GM23338 (cell line): ENCODE measurements at places on chromosomes 4 and X. TPM values are rescaled to one million over a fixed set of nuclear protein-coding genes. Genes with fewer than 3 reads are reported as not detected.

Gene PPM1K
- polyA plus RNA-seq, result 9.1 and 11.1 TPM in 2 replicates

Gene TCEAL2
- 45.9 and 46.6 TPM in 2 replicates for polyA plus RNA-seq

Gene MSL3
- polyA plus RNA-seq, result 18.9 and 22.3 TPM in 2 replicates

Gene ELF4
- polyA plus RNA-seq, result 0.42 and 0.50 TPM in 2 replicates

Gene HTR2C
- polyA plus RNA-seq, result 1.4 and 2.0 TPM in 2 replicates

Gene NBDY
- 197 and 206 TPM in 2 replicates for polyA plus RNA-seq

Gene ZCCHC18
- polyA plus RNA-seq, result 3.4 and 4.9 TPM in 2 replicates

Gene PNCK
- 3.0 and 3.5 TPM in 2 replicates for polyA plus RNA-seq

Gene INPP4B
- polyA plus RNA-seq, result 0.03 and 0.11 TPM in 2 replicates

Gene GPRIN3
- 0.49 and 0.74 TPM in 2 replicates for polyA plus RNA-seq

Gene GPR34
- 0.17 and 0.55 TPM in 2 replicates for polyA plus RNA-seq

Gene COL4A5
- 13.2 and 15.5 TPM in 2 replicates for polyA plus RNA-seq

Gene TAB3
- 2.9 and 4.4 TPM in 2 replicates for polyA plus RNA-seq

Gene ZNF185
- polyA plus RNA-seq, result 2.7 and 2.9 TPM in 2 replicates

Gene STBD1
- 1.5 and 2.0 TPM in 2 replicates for polyA plus RNA-seq

Gene SSX4B
- polyA plus RNA-seq, result 0.47 and 0.48 TPM in 2 replicates

Gene SEC24D
- polyA plus RNA-seq, result 33.2 and 37.6 TPM in 2 replicates

Gene SHROOM3
- polyA plus RNA-seq, result 10.8 and 11.3 TPM in 2 replicates

Gene PDE6B
- 3.3 and 3.4 TPM in 2 replicates for polyA plus RNA-seq

Gene CFP
- 1.8 and 2.1 TPM in 2 replicates for polyA plus RNA-seq

Gene XAGE2
- not detected in 2 replicates for polyA plus RNA-seq

Gene HTT
- polyA plus RNA-seq, result 23.8 and 26.6 TPM in 2 replicates

Gene GAGE2A
- polyA plus RNA-seq, result 0.63 TPM in 1 of 2 replicates, not detected in the other

Gene CXCL6
- polyA plus RNA-seq, result 11.8 and 14.7 TPM in 2 replicates

Gene ADH1C
- not detected in 2 replicates for polyA plus RNA-seq

Gene RTL9
- polyA plus RNA-seq, result not detected in 2 replicates

Gene CXXC4
- polyA plus RNA-seq, result 1.6 and 4.3 TPM in 2 replicates

Gene EPHA5
- polyA plus RNA-seq, result 0.05 and 0.07 TPM in 2 replicates

Gene GC
- polyA plus RNA-seq, result 0.38 and 1.7 TPM in 2 replicates

Gene CFAP47
- polyA plus RNA-seq, result not detected in 2 replicates

Gene KIT
- polyA plus RNA-seq, result 8.7 and 9.0 TPM in 2 replicates

Gene PPP4R3C
- not detected in 2 replicates for polyA plus RNA-seq

Gene ITM2A
- polyA plus RNA-seq, result 52.8 and 57.0 TPM in 2 replicates

Gene GPR173
- 0.92 and 0.94 TPM in 2 replicates for polyA plus RNA-seq

Gene ABCG2
- polyA plus RNA-seq, result 1.5 and 2.2 TPM in 2 replicates

Gene ZFP92
- 0.05 TPM in 2 replicates for polyA plus RNA-seq

Gene TLR7
- polyA plus RNA-seq, result not detected in 2 replicates

Gene NUDT10
- polyA plus RNA-seq, result 20.9 and 21.8 TPM in 2 replicates

Gene HSFX2
- polyA plus RNA-seq, result 0.26 and 0.29 TPM in 2 replicates

Gene MAMLD1
- polyA plus RNA-seq, result 0.12 and 0.13 TPM in 2 replicates

Gene NKX3-2
- not detected in 2 replicates for polyA plus RNA-seq

Gene GUCY1A1
- polyA plus RNA-seq, result not detected in 2 replicates

Gene ACTRT1
- not detected in 2 replicates for polyA plus RNA-seq

Gene PRR27
- not detected in 2 replicates for polyA plus RNA-seq

Gene USP17L15
- 0.17 TPM in 1 of 2 replicates, not detected in the other for polyA plus RNA-seq

Gene GLOD5
- not detected in 2 replicates for polyA plus RNA-seq

Gene BST1
- polyA plus RNA-seq, result 0.99 and 1.3 TPM in 2 replicates

Gene CXorf49
- polyA plus RNA-seq, result not detected in 2 replicates

Gene TGIF2LX
- polyA plus RNA-seq, result not detected in 2 replicates

Gene THAP6
- 7.4 and 9.0 TPM in 2 replicates for polyA plus RNA-seq

Gene HHIP
- polyA plus RNA-seq, result 4.2 and 5.9 TPM in 2 replicates

Gene NAT8L
- polyA plus RNA-seq, result 1.6 and 1.7 TPM in 2 replicates

Gene USP38
- 3.5 and 3.7 TPM in 2 replicates for polyA plus RNA-seq

Gene C4orf36
- polyA plus RNA-seq, result 0.97 and 1.6 TPM in 2 replicates

Gene IRS4
- 1.3 and 1.6 TPM in 2 replicates for polyA plus RNA-seq

Gene HELT
- 0.28 TPM in 1 of 2 replicates, not detected in the other for polyA plus RNA-seq

Gene FAT4
- 0.53 and 0.68 TPM in 2 replicates for polyA plus RNA-seq
